ENCODE measurements at places on chromosomes 3 and 15. TPM values are rescaled to one million over a fixed set of nuclear protein-coding genes. Genes with fewer than 3 reads are reported as not detected.
A peak's percentile ranks its signal among the peaks of the same experiment; 100 is the strongest.

- no peak for DNase-seq
Measured at GRCh38 chr15:52615302-52615701, 46.5 kb upstream of the ARPP19 start.

- DNase-seq, result no peak
Measured at GRCh38 chr3:125960456-125961288, 8.3 kb upstream of the ROPN1B start.

DNA sequence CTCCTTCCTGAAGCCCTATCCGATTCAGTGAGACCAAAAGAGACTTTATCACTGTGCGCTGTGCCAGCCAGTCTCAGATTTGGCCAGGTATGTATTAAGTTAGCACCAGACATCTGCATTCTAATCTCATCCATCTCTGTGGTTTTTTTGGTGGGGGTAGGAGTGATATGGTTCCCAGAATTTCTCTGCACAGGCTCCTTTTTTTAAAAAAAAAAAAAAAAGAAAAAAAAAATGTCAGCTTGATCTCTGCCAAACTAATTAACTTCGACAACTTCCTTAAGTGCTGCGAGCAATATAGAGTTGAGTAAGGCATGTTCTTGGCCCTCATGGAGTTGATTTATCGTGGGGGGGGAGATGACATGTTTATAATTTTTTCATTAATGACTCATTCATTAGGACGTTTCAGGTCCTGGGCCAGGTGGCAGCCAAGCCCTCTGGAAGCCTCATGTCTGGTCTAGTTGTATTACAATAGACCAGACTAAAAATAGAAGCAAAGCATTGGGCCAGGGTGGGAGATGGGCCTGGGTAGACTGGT lies 12.9 kb downstream of the SLCO3A1 start:
- DNase-seq, result peak; percentile 60

GRCh38 chr3:30682434-30683155 lies 76.2 kb downstream of the TGFBR2 start:
- DNase-seq, result no peak

DNA sequence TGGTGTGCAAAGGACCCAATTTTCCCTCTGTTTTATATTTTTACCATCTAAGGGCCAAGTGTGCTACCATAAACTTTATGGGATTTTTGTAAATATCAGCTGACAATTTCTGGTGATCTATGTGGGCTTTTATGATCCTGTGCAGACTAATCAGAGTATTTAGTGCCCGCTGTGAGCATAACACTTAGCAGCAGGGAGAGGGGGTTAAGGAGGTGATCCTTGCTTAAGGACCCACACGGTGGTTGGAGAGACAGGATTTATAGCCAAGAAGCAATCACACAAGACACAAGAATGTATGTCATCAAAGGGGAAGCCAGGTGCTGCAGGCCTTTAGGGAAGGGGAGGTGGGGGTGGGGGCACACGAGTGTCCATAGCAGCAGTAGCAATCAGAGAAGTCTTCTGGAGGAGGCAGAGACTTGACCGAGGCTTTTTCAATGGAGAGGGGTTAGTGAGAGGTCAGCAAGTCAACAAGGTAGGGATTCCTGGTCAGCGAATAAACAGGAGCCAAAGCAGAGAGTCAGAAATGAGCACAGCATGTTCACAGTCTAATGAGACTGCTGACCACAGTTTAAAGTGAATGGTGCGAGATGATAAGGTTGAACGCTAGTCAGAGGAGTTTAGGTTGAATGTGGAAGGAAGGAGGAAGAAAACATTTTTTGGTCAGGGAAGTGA lies 4.5 kb upstream of the CACNA1D start:
- DNase-seq, result no peak

DNA sequence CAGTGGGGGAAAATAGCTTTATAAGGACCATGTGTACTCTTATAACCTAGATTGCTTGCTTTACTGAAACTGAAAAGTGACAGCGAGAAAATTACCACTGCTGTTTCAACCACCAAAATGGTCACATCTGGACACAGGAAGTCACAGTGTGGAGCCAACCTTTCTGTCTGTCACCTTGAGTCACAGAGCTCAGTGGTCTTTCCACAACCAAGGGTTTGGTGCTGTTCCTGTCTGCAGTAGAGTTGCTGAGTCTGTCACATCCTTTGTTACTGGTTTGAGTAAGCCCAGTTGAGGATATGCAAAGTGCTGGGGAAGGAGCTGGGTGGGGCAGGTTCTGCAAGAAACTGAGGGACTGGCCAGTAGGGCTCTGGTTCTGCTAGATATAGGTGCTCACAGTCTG lies 139.1 kb upstream of the EIF1B start:
- DNase-seq, result no peak

DNA sequence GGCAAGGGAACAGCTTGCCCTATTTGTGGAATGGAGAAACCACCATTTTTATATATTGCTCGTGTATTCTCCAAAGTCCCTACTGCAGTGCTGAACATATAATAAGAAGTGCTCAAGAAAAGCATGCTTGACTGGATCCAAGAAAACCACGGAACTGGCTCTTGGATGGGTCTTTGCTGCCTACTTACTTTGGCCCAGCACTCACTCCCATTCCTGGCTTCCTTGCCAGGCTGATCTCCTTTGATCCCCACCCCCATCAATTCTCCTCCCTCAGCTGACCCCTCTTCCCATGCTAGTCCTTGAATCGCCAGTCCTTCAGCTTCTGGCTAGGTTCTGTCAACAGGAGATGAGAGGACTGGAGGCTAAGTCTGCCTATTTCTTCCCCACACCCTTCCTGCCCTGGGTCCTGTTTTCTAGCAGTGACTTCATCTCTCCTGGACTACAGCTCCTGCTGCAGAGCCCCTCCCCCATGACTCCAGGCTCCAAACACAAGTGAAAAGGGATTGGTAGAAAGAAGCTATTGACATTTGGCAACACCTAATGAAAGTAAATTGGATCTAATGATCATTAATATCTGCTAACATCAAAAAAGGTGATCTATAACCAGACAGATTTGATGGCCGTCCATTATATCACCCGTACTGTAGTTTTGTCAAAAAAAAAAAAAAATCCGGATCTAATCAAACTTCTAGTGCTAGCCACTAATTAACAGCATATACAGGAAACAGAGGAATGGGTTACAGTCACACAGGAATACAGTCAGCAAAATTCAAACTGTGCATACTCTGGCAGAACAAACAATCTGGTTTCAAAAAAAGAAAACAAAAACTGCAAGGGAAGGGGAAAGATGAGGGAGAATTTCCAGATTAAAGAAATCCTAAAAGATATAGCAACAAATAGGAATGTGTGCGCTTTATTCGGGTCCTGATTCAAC lies 7.8 kb downstream of the FAM240A start:
- no peak for DNase-seq

DNA sequence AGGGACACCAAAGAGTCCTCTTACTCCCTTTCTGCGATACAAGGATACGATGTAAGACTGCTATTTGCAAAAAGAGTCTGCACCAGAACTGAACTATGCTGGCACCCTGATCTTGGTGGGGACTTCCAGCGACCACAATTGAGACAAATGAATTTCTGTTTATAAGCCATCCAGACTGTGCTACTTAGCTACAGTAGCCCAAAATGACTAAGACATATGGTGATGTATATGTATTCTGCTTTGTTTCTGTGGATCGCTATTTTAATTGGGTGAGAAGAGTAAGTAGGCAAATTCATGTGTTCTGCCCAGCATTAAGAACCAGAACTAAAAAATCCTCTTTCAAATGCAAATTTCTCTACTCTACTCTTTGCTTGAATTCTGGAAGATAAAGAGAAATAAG lies 720.9 kb downstream of the DIPK2A start:
- no peak for DNase-seq

GRCh38 chr3:20729185-20729584 lies 543.2 kb upstream of the SGO1 start:
- no peak for DNase-seq

ILDR1 gene
- total RNA-seq, result 7.4 TPM

C3orf49 gene
- not detected for total RNA-seq

FBXL2 gene
- total RNA-seq, result not detected

GRM7 gene
- not detected for total RNA-seq

NR2E3 gene
- total RNA-seq, result 0.13 TPM

CP gene
- total RNA-seq, result not detected
